ENCODE measurements at places on chromosomes 7 and 10. TPM values are rescaled to one million over a fixed set of nuclear protein-coding genes. Genes with fewer than 3 reads are reported as not detected.

- no peak for DNase-seq
Measured at GRCh38 chr7:127501817-127502216, 83.6 kb downstream of the GCC1 start.

DNA sequence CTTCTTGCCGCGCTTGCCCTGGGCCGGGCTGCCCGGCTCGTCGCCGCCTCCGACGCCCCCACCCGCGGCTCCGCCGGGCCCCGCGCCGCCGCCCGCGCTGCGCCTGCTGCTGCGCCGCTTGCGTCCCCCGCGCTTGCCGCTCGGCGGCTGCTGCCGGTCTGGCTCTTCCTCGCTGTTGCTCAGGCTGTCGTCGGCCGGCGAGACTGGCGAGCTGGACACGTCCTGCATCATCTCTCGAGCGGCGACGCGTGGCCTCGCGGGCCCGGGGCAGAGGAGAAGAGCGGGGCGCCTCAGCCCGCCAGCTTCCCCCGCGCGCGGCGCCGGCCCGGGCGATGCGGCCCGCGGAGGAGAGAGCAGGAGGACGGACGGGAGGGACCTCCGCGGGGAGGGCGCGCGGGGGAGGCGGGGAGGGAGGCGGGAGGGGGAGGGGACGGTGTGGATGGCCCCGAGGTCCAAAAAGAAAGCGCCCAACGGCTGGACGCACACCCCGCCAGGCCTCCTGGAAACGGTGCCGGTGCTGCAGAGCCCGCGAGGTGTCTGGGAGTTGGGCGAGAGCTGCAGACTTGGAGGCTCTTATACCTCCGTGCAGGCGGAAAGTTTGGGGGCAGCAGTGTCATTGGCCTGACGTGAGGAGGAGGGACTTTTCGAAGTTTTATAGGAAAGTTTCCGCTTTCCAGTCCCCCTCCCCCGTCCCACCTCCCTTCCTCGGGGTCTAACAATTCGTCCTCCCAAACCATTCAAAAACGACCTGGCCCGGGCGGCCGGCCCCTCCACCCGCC lies at the start of gene TWIST1:
Gene TWIST1, minus strand, starts transcription at position 546 of the 779 bp plus-strand sequence. Its CDS starts 315 bp downstream, at position 231.
- peak; percentile 23 for DNase-seq

DNA sequence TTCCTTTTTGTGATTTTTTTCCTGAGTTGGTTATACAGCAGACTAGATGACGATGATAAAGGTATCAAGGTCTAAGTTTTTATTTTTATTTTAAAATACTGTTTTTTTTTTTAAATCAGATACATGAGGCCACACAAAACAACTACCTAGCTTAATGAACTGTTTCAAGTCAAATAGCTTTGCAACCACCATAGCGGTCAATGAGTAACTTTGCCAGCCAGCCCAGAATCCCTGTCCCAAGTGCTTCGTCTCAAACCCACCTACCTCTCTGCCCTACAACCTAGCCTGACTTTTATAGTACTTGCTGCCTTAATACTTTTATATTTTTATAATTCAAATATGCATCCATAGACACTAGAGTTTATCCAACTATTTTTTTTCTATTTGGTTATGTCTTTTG lies 676.5 kb downstream of the NRG3 start:
- DNase-seq: no peak

The WNT8B gene
- not detected for total RNA-seq

The OR6B1 gene
- total RNA-seq: not detected

The ARHGEF35 gene
- under 0.01 TPM for total RNA-seq

All from lung microvascular endothelial cell (primary cell).